ENCODE measurements at places on chromosomes 2 and 18.

DNA sequence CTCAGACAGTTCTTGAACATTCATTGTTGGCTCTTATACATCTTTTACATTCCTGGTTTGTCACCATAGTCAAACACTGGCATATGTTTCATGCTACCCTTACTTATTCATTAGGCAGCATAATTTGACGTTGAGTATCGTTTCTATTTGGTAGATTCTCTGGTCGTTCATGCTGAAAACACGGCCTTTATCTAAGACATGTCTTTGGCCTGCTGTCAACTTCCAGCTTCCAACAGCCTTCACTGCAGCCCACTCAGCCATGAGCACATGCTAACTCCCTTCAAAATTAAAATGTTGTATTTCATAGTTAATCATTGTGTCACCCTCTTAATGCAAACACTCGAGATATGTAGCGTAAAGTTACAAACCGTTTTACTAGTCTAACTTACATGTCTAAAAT is 493.0 kb upstream of the NRP2 start:
- DNase-seq = no peak

DNA sequence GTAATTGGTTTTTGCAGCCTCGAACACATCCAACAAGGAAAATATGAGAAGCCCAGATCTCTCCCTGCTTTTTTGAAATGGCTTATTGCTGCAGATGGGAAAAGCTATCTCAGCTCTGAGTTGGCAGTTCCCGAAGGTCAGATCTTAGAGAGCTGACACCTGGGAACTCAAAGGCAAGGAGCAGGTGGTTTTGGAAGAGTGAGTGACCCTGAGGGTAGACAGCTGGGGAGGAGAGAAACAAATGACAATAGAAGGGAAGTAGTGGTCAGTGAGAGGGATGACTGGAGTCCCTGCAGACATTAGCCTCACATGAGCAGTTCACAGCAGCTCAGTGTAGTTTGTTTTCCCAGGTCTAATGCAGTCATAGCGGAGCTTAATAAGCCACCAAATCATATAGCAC is 317.9 kb downstream of the STK39 start:
- no peak for DNase-seq

GRCh38 chr2:241215421-241215820 is 26.9 kb downstream of the ANO7 start:
- DNase-seq = no peak

DNA sequence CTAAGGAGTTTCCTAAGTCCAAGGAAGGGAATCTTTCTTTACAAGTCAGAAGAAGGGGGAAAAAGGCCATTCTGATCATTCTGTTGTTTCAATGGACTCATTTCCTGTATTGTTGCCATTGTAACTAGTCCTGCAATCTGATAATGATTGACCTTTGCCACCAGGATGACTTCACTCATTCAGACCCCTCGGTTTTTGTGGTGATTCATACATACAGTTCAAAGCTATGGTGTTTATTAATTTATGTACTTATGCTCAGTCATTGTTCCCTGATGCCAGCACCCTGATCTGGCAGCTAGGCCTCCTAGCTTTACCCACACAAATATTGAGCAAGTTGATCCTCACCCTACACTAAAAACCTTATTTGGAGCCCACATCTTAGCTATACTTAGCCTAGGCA is 57.6 kb upstream of the ZNF519 start:
- DNase-seq = no peak

- no peak for DNase-seq
These were observed 98.5 kb upstream of the BOD1L2 start for GRCh38 chr18:57048351-57048750.

GRCh38 chr18:59180150-59180845 is 39.7 kb upstream of the GRP start:
- no peak for DNase-seq

All from naive thymus-derived CD8-positive, alpha-beta T cell (primary cell).